Cerebellum (tissue), 4 donors: ENCODE measurements at places on chromosomes 2 and 18. TPM values are rescaled to one million over a fixed set of nuclear protein-coding genes. Genes with fewer than 3 reads are reported as not detected.

SLC9A4 gene
- not detected for total RNA-seq

- DNase-seq: no peak
Measured at GRCh38 chr2:182548031-182548950, 121.5 kb upstream of the PDE1A start.

- no peak for DNase-seq
Measured at GRCh38 chr2:239621611-239622010, 220.8 kb upstream of the HDAC4 start.

DNA sequence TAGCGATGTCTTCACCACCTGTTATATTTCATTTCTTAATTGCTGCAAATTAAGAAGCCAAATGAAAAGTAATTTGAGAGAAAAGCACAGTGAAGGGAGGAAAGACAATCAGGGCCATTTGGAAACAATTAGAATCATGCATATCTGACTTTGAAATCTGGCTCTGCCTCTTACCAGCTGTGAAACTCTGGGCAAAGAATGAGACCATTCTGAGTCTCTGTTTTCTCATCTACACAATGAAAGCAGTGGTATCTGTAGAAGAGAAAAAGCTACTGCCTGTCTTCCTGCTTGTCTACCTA, 334.5 kb upstream of the CYRIA start:
- DNase-seq: no peak

TXNDC2 gene
- total RNA-seq: not detected

GRCh38 chr2:126936219-126936723, 37.6 kb downstream of the TEX51 start:
- no peak for DNase-seq

GRCh38 chr2:112174383-112174782, 36.2 kb downstream of the FBLN7 start:
- no peak for DNase-seq

- DNase-seq: no peak
Measured at GRCh38 chr2:175518206-175518605, 336.7 kb upstream of the ATP5MC3 start.

ST8SIA5 gene
- total RNA-seq: 9.4 TPM

NT5C1B gene
- total RNA-seq: 0.09 TPM

SNRNP27 gene
- total RNA-seq: 38.4 TPM

DNA sequence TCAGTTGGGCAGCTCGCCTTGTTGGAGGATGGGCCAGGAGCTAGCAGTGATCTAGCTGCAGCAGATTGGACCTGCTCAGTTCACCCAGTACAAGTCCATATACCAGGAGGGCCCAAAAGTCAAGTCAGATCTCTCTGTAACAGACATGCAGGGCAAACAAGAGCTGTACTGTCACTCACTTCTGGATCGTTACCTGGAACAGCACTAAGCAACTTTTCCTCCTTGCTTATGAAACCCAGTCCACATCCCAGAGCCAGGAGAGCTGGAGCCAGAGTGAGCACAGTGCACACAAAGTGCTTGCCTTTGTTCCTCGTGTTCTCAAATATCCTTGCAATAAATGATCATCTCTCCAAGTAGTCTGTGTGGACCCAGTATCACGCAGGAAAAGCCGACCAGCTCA, 244.1 kb upstream of the FOSL2 start:
- no peak for DNase-seq

DNA sequence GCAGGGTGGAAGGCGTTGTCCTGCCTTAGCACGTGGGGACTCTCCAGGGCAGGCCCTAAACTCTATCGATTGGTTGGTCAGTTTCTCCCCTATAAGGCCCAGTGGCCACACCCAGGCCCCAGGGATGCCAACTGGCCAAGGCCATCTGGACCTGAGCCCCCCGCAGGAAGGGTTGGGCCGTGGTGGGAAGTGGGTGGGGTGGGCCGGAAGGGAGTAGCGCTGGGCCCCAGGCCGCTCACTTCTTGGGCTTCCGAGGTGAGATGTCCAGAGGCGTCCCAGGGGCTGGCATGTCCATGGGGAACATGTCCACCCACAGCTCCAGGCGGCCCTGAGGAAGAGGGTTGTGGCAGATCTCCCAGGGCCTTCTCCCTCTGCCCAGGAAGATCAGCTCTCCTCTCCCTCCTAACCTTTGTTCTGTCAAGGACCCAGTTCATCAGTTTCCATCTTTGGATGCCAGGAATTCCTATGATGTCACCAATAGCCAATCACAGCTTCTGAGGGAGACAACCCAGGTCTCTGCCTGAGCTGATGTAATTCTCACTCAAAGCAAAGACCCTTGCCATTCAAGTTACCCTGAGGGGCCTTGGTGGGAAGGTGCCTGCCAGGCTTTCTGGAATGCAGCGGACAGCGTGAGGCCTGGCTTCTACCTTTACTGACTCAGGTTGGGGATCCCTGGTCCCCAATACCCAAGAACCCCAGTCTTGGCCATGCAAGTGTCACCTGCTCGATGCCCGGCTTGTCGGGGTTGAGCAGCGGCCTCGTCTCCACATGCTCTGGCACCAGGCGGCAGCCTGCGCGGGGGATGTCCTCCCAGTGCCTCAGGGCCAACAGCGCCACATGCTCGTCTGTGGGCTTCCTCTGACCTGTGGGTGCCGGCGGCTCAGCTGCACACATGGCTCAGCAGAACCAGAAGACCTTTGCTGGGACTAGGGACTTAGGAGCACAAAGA, 14.4 kb downstream of the OTOF start:
- DNase-seq: no peak

DNA sequence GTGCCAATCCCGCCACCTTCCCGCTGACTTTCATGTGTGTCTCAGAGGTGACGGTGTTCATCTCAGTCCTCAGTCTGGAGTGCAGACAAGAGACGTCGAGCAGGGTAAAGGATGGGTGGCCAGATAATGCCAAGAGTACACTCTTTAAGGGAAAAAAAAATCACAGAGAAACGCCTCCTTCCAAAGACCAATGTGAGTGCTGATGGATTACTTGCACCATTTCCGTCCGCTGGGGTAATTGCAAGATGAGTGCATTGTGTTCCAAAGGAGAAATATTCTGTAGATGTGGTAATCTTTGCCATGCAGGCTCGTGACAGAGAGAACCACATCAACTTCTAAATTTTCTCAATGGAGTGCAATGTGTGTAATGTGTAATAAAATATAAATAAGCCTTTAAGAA, 81.0 kb downstream of the KLHL29 start:
- DNase-seq: no peak

- DNase-seq: no peak
Measured at GRCh38 chr2:40034198-40034597, 255.1 kb upstream of the THUMPD2 start.

DNA sequence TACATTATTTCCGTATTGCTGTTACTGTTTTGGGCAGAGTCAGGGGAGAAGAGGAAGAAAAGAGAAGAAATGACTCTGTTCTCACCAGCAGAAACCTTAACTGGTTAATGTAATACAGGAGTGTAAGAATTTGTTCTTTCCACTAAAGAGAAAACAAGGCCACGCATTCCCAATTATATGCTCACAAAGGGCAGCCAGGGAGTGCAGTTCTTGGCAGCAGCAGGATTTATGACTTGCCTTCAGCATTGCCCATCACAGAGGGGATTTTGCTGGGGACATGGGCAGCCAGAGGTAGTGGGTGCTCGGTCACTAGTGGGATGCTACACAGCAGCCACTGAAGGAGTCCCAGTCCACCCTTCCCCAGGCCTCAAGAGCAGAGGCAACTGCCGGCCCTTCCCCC, 18.4 kb downstream of the MREG start:
- no peak for DNase-seq

UPP2 gene
- total RNA-seq: 0.27 TPM

PLEK gene
- 2.7 TPM for total RNA-seq

DNA sequence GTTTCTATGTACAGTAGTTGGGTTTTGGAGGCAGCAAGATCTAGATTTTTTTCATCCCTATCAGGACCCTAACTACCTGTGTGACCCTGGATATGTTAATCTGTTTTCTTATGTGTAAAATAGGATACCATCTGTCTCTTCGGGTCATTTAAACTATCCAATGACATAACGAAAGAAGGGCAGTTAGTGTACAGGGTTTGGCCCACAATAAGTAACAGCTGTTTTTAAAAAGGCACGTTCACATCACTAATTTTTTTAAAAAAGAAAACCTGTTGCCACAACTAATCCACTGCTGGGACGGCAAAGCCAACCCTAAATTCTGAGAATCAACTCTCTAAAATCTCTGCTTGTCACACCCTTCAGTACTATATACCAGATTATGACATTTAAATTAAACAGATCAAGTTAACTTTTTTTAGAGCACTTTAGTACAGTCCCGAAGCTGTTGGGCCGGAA, 869 bp downstream of the USP40 start:
- no peak for DNase-seq

ODC1 gene
- total RNA-seq: 104 TPM

DNA sequence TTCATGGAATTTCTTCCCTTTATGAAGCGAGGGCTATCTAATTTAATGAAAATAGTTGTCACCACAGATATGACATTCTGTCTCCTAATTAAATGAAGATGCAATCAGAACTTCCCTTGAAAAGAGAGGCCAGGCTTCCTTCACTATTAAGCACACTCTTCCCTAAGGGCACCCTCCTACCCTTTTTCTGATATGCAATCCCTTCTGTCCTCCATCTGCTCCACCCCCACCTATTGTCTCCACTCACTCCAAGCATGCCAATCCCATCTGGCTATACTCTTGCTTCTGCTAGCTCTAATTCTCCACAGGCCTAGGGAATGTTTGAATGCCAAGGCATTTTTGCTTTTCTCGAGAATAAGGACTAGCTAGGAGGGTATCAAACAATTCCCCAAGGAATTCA, 818.4 kb upstream of the FSHR start:
- DNase-seq: peak; percentile 75

PPP1R1C gene
- 3.1 TPM for total RNA-seq
